Aorta (tissue), 5 donors: ENCODE measurements at places on chromosomes 6 and 20. TPM values are rescaled to one million over a fixed set of nuclear protein-coding genes. Genes with fewer than 3 reads are reported as not detected.

The HLA-DQB2 gene
- total RNA-seq = 18.1 TPM

The HRH3 gene
- total RNA-seq = not detected

GRCh38 chr20:62055106-62055861 is 10.4 kb downstream of the TAF4 start:
- no peaks in the 10 kb centered on the region for H3K4me1 ChIP-seq
- H3K27me3 ChIP-seq = no peaks in the 10 kb centered on the region
- H3K27ac ChIP-seq = no peak overlapping the region
- DNase-seq = no peak
- H3K36me3 ChIP-seq = no peaks in the 10 kb centered on the region
- H3K4me3 ChIP-seq = no peak overlapping the region

DNA sequence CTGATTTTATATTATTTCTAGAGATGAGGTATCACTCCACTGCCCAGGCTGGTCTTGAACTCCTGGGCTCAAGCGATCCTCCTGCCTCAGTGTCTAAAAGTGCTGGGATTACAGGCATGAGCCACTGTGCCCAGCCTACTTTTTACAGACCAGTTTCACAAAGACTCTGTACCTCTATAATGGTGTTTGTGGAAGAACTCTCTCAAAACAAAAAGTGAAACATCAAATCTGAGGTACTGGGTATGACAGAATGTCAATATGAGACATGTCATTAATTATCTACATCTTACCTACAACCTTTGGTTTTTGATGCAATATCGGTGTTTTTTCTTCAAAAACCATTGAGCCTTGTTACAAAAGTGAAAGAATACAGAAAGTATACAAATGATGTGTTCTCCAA is 49.4 kb upstream of the MCM9 start:
- H3K36me3 ChIP-seq = no peaks in the 10 kb centered on the region
- DNase-seq = no peak
- no peak overlapping the region for H3K27ac ChIP-seq
- no peaks in the 10 kb centered on the region for H3K4me1 ChIP-seq

DNA sequence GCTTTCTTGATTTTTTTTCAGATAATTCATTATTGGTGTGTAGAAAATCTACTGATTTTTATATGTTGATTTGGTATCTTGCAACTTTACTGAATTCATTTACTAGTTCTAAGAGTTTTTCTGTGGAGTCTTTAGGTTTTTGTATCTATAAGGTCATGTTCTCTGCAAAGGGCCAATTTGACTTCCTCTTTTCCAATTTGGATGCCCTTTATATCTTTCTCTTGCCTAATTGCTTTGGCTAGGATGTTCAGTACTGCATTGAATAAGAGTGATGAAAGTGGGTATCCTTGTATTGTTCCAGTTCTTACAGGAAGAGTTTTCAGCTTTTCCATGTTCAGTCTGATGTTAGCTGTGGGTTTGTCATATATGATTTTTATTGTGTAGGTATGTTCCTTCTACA is 14.4 kb upstream of the NKX2-4 start:
- H3K27ac ChIP-seq = no peak overlapping the region
- H3K36me3 ChIP-seq = no peaks in the 10 kb centered on the region
- no peaks in the 10 kb centered on the region for H3K27me3 ChIP-seq
- no peak for DNase-seq
- H3K4me1 ChIP-seq = no peaks in the 10 kb centered on the region
- no peak overlapping the region for H3K4me3 ChIP-seq

GRCh38 chr6:16184129-16184528 is 54.3 kb upstream of the GMPR start:
- no peaks in the 10 kb centered on the region for H3K36me3 ChIP-seq
- peaks cover 1% of the 10 kb centered on the region for H3K27me3 ChIP-seq
